ENCODE measurements at places on chromosomes 1 and 21.

DNA sequence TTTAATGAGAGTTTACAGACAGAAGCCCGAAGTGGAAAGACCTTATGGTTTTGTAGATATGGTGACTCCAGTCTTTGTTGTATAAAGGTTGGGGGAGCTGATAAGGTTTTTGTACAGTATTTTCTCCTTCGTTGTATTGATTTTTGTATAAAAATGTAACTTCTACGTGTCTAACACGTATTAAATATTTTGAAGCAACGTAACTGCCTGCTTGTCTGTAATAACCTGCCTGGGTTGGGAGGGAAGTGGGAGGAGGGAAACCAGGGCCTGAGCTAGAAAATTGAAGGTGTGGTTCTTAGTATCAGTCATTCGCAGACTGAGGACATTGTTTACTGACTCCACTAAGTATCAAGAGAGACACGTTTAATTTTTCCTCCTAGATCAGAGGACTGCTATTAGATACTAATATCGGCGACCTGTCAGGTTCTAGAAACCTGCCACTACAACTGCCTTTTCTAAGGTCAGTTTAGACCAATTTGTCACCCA is 2.2 kb downstream of the IER5 start:
- peak; percentile 50 for DNase-seq

GRCh38 chr1:248884632-248885295 is 21.3 kb upstream of the PGBD2 start:
- no peak for DNase-seq

DNA sequence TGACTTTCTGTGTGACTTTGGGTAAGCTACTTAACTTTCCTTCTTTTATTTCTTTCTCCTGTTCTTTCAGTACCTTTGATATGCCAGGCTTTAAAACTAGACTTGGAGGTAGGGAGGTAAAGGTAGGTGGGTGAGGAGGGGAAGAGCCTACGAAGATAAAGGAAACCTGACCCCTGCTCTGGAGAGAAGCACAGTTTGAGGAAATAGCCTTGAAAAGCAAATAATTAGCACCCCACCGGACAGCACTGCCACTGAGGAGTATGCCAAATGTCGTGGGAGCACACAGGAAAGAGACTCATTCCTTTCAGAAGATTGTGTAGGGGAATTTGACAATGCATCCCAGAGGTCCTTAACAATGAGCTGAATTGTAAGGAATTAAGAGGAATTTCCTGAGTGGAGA is 65.2 kb upstream of the SPAG17 start:
- DNase-seq, result no peak

- DNase-seq, result no peak
These were observed 895.0 kb upstream of the B3GALT2 start for GRCh38 chr1:194081444-194081843.

- DNase-seq, result no peak
These were observed 146.0 kb downstream of the MAGI3 start for GRCh38 chr1:113536182-113536780.

- no peak for DNase-seq
These were observed 456 bp downstream of the TOMM40L start for GRCh38 chr1:161226320-161226711.

DNA sequence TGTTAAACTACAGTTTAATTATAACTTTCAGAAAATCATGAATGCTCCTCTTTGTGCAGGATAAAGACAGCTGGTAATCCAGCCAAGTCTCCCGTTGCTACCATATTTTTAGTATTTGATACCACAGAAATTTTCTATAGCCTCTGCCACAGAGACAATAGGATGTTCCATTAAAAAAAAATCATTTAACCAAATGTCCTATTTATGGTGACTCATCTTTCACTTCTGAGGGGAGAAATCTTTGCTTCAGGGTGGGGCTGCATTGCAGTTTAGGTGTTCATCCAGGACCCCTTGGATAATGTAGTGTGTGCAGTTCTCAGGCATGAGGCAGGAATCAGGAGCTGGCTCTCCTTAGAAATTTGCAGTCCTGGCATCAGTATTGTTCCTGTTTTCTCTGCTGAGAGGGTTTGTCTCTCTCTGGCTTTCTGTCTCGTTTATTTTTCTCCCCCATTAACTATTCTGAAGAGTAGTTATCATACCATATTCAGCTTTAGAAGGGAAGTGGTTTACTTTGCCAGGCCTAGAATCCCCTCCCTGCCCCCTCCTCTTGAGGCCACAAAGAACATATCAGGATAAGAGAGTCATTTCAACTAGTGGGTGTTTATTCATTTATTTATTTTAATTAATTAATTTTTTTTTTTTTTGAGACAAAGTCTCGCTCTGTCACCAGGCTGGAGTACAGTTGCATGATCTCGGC is 3.1 kb downstream of the PRUNE1 start:
- no peak for DNase-seq

DNA sequence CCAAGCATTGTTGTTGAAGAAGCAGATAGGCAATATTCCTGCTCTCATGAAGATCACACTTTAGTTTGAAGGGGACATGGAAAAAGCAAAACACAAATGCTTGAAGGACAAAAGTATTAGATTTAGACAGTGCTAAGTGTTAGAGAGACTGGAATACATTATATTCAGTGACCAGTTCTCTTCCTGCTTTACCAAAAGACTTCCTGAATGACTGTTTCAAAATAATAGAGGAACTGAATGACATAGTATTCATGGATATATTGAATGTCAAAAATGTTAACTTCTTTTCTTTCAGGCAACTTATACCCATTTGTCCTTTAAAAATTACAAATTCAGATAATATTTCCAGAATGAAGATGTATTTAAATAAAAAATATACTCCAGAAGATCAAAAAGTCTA is 178.0 kb upstream of the IVNS1ABP start:
- DNase-seq, result no peak

GRCh38 chr1:116006486-116006964 is 30.2 kb downstream of the SLC22A15 start:
- no peak for DNase-seq

DNA sequence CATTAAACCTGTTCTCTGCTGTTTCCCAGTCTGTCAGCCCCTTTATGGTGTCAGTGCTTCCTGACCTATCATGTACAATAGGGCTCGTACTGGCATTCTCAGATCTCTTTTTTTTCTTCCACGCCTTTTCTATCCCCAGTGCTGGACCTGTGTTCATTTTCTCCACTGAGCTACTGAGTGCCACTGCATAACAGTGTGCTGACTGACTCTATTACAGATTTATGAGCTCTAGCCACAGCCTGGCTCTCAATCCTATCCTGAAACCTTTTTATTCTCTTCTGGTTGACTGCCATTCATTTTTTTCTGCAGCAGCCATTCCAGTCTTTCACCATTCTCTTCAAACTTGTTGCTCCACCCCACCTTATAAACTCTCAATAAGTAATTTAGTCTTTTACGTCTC is 59.6 kb upstream of the MACF1 start:
- no peak for DNase-seq

- peak; percentile 6 for DNase-seq
These were observed 38.9 kb downstream of the CCDC18 start for GRCh38 chr1:93219443-93219842.

DNA sequence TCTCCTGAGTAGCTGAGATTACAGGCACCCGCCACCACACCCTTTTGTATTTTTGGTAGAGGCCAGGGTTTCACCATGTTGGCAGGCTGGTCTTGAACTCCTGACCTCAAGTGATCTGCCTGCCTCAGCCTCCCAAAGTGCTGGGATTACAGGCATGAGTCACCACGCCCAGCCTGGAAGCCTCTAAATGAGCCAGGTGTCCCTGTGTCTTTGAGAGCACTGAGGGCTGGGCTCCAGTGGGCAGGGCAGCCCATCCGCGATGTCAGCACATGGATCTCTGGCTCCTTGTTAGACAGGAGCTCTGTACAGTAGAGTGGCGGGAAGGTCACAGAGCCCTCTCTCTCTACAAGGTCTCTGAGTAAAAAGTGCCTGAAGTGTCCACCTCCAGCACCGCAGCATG is 124.3 kb downstream of the PGBD5 start:
- no peak for DNase-seq

DNA sequence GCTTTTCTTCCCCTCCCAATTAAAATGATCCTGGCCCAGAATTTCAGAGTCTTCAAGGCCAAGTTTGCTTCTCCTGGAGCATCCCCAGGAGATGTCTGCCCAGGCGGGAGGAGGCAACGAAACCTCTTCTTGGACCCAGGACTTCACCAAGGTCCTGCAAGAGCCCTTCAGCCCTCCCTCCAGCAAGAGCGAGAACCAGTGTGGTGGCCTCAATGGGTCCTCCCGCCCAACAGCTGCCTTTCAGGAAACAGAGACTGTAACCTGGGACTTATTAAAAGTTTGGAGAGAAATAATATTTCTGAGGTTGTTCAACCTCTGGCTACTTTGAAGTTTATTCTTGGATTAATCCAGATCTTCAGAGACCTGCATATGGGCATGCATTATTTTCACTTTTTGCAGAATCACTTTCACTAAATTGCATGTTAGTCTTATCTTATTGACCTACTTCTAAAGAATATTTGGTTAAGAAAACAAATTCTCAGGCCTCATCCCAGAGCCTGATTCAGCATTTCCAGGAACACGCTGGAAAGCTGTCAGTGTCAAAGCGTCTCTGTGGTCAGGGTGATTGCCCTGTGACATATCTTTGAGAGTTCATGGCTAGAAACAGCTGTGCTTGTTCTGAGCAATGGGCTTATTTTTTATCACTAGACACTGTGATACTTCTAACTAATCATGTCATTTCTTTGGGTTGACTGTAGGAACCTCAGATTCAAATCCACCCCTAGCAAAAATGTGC is 66.0 kb upstream of the CLDN14 start:
- DNase-seq, result no peak

- no peak for DNase-seq
These were observed 10.6 kb upstream of the MYSM1 start for GRCh38 chr1:58710190-58711085.

DNA sequence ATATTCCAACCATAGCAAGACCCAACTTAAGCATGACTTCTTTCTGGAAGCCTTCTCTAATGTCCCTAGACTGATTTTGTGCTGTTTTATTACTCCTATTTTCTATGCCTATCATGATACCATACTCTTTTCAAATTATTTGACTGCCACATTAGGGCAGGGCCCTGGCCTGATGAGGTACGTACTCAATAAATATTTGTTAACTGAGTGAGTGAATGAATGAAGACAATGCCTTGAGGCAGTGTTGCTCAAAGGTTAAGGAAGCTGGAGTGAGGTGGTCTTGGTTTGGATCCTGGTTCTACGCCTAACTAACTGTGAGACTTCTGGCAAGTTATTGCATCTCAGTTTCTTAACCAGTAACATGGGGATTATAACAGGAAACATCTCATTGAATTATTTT is 38.3 kb upstream of the BACH1 start:
- no peak for DNase-seq

- no peak for DNase-seq
These were observed 107.2 kb downstream of the EDEM3 start for GRCh38 chr1:184647471-184647870.

GRCh38 chr21:44513389-44514217 is 26.4 kb downstream of the KRTAP10-1 start:
- DNase-seq, result no peak

GRCh38 chr1:225427235-225428067 is at the start of gene LBR:
Gene LBR (minus strand): TSS chr1:225428038. CDS start chr1:225424075, 3,963 bp downstream.
- DNase-seq, result peak; percentile 40

DNA sequence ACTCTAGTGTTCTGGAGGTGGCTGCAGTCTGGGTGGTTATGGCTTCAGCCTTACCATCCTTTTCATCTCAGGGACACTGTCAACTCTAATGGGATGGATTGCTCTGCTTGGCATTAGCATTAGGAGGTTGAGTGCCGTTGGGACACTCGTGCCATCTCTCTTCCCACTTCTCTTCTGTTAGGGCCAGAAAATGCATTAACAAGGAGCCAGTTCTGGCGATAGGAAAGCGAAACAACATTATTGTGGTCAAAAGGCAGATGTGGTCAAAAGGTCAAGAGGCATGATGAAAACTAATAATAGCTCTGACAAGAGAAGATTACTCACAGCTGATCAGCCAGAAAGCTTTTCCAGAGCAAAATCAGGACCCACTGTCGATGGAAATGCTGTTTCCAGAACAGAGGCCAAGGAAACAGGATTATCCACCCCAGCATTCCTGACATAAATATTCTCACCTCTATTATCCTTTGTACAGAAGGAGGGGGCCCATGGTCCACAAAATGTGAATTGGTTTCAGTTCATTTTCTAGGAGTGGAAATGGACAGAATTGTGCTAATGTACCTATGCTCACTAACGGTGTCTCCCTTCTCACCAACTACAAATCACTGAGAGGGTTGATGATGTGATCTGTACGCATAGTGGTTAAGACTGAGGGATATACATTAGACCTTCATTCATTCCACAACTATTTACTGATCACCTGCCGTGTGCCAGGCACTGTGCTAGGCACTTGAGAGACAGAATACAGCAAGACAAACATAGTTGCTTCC is 72.0 kb downstream of the ST6GALNAC5 start:
- DNase-seq, result no peak

GRCh38 chr1:236997361-236997760 is 6.9 kb downstream of the MT1HL1 start:
- DNase-seq, result no peak

GRCh38 chr1:23930861-23931490 is 17.8 kb upstream of the CNR2 start:
- DNase-seq, result no peak

DNA sequence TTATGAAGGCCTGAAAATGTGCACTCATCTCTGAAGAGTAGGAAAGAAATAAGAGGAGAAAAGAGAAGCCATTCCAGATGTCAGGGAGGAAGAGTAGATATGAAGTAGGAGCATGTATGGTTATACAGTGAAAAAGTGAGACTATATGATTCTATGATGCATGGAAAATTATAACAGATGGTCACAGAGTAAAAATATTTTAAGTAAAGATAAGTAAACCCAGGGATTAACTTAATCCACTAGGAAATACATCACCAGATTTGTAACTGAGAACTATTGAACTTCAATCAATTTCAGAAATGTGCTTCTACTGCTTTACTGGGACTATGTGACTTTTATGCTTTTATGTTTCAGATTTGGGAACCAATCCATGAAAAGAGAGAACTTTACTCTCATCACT is at the start of gene OR10J1:
Gene OR10J1, plus strand, starts transcription at position 301 of the 400 bp plus-strand sequence. Its CDS starts 70 bp downstream, at position 371.
- no peak for DNase-seq
